ENCODE measurements at places on chromosomes 4 and X. TPM values are rescaled to one million over a fixed set of nuclear protein-coding genes. Genes with fewer than 3 reads are reported as not detected.
A peak's percentile ranks its signal among the peaks of the same experiment; 100 is the strongest.

- no peaks in the 10 kb centered on the region for H3K27me3 ChIP-seq
- H3K36me3 ChIP-seq = no peaks in the 10 kb centered on the region
- no peak overlapping the region for H3K4me3 ChIP-seq
- no peak for DNase-seq
- no peak overlapping the region for H3K27ac ChIP-seq
Measured at GRCh38 chr4:176919631-176920030, 126.9 kb upstream of the VEGFC start.

- no peaks in the 10 kb centered on the region for H3K36me3 ChIP-seq
- no peaks in the 10 kb centered on the region for H3K4me1 ChIP-seq
- no peak overlapping the region for H3K4me3 ChIP-seq
- DNase-seq = no peak
- no peaks in the 10 kb centered on the region for H3K27me3 ChIP-seq
Measured at GRCh38 chrX:87160435-87161010, 357.1 kb upstream of the KLHL4 start.

DNA sequence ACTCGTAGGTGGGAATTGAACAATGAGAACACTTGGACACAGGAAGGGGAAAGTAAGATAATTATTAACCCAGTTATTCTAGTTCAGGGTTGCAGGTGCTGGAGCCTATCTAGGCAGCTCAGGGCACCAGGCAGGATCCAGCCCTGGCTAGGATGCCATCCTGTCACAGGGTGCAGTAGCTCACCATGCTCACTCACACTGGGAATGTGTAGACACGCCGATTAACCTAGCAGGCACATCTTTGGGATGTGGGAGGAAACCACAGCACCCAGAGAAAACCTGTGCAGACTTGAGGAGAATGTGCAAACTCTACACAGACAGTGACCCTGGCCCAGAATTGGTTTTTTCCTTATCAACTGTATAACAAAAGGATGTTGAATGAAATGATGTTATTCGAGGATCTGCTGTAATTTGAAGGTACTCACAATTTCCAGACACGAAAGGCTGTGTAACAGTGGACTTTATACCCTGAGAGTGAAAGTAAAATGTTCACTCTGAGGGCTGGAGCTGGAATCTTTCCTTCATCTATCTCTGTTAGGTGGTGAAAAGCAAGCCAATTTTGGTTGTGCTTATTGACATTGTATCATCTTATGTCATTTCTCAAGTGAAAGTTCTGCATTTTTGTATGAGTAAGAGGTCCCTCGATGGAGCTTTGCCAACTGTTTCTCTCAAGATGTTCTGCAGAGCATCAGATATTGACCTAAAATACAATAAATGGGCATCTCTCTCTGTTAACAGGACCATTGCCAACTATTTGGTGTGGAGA lies 78.8 kb downstream of the PHEX start:
- H3K27ac ChIP-seq = no peak overlapping the region
- H3K36me3 ChIP-seq = no peaks in the 10 kb centered on the region
- H3K4me1 ChIP-seq = no peaks in the 10 kb centered on the region
- no peak overlapping the region for H3K4me3 ChIP-seq
- no peaks in the 10 kb centered on the region for H3K27me3 ChIP-seq

GRCh38 chrX:126557151-126557550 lies 4.5 kb upstream of the DCAF12L1 start:
- H3K4me3 ChIP-seq = no peak overlapping the region
- no peaks in the 10 kb centered on the region for H3K36me3 ChIP-seq
- DNase-seq = no peak

- no peak for DNase-seq
- H3K36me3 ChIP-seq = peaks cover 23% of the 10 kb centered on the region
- peaks cover 46% of the 10 kb centered on the region for H3K27me3 ChIP-seq
Measured at GRCh38 chr4:5709207-5709575, 832 bp upstream of the EVC2 start.

DNA sequence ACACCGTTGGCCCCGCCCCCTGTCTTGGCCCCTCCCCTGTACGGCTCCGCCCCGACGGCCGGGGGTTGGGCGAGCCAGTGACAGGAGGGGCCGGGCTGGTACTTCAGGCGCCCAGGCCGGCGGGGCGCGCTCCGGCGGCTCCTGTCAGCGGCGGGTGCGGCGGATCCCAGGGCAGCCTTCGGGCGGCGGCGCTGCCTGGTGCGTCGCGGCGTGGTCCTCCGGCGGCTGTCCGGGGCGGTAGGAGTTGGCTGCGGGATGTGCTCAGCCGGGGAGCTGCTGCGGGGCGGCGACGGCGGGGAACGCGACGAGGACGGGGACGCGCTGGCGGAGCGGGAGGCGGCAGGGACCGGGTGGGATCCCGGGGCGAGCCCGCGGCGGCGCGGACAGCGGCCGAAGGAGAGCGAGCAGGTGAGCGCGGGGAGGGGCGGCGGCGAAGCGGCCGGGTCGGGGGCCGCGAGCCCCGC lies at the start of gene FAM241A:
Gene FAM241A (plus strand): TSS at position 129 of the 464 bp plus-strand sequence. CDS start 127 bp downstream, at position 256.
- H3K36me3 ChIP-seq = no peaks in the 10 kb centered on the region
- H3K27ac ChIP-seq = peak within 1 kb of the TSS; percentile 99
- peak within 1 kb of the TSS; percentile 93 for H3K4me3 ChIP-seq
- no peaks in the 10 kb centered on the region for H3K27me3 ChIP-seq
- DNase-seq = peak; percentile 88

DNA sequence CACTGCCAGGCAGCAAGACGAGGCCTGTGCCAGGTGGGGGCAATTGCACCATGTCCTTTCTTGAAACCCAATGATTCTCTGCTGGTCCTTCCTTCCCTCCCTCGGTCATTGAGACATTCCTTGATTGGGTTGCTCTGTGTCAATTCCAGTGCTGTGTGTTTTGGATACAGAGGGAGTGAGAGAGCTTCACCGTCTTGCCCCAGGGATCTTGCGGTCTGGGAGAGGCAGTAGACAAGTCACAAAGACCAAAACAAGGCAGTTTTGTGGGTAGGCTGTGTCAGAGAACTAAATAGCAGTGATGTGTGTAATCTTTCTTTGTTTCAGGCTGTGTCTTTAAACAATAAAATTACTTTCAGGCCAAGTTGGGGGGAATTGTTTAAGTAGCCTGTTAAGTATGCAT lies 38.8 kb upstream of the TADA2B start:
- peaks cover 12% of the 10 kb centered on the region for H3K4me1 ChIP-seq
- no peak overlapping the region for H3K27ac ChIP-seq
- no peak for DNase-seq
- H3K4me3 ChIP-seq = no peak overlapping the region
- no peaks in the 10 kb centered on the region for H3K27me3 ChIP-seq

DNA sequence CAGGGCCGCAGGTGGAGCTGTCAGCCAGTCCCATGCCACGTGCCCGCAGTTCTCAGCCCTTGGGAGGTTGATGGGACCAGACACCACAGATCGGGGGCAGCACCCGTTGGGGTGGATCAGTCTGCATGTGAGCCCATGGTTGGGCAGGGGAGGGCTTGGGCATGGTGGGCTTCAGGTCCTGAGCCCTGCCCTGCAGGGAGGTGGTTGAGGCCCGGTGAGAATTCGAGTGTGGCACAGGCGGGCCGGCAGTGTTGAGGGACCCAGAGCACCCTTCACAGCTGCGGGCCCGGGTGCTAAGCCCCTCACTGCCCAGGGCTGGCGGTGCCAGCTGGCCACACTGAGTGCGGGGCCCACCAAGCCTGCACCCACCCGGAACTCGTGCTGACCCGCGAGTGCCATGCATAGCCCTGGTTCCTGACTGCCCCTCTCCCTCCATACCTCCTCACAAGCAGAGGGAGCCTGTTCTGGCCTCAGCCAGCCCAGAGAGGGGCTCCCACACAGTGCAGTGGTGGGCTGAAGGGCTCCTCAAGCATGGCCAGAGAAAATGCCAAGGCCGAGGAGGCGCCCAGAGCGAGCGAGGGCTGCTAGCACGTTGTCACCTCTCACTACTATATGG lies 696.1 kb downstream of the TGIF2LX start:
- no peak overlapping the region for H3K27ac ChIP-seq
- no peaks in the 10 kb centered on the region for H3K27me3 ChIP-seq
- H3K4me3 ChIP-seq = no peak overlapping the region
- no peaks in the 10 kb centered on the region for H3K4me1 ChIP-seq

- no peak for DNase-seq
- H3K4me3 ChIP-seq = no peak overlapping the region
- no peaks in the 10 kb centered on the region for H3K27me3 ChIP-seq
Measured at GRCh38 chr4:68963374-68963773, 11.8 kb upstream of the UGT2A3 start.

DNA sequence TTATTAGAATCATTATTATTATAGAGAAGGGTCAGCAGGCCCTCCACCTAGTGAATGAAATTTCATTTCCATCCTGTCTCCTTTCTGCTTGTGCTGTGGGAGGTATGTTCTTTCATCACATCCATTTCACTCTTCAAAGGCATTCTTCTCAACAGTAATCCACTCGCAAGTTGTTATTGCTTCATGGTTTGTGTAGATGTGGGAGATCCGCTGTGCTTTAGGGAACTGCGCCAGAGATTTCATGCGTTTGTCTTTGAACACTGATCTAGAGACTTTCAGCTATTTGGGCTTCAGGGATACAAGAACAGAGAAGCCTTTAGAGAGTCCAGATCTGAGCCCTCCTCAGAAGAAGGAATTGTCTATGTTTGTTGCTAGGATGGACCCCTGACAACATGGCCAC lies 53.5 kb upstream of the PUDP start:
- no peak overlapping the region for H3K27ac ChIP-seq
- H3K36me3 ChIP-seq = peaks cover 9% of the 10 kb centered on the region
- no peak for DNase-seq
- H3K27me3 ChIP-seq = no peaks in the 10 kb centered on the region
- peaks cover 12% of the 10 kb centered on the region for H3K4me1 ChIP-seq
- H3K4me3 ChIP-seq = no peak overlapping the region

- peaks cover 11% of the 10 kb centered on the region for H3K4me1 ChIP-seq
- no peaks in the 10 kb centered on the region for H3K36me3 ChIP-seq
- no peak overlapping the region for H3K4me3 ChIP-seq
- no peak for DNase-seq
- no peak overlapping the region for H3K27ac ChIP-seq
Measured at GRCh38 chr4:24656906-24657305, 72.6 kb upstream of the DHX15 start.

DNA sequence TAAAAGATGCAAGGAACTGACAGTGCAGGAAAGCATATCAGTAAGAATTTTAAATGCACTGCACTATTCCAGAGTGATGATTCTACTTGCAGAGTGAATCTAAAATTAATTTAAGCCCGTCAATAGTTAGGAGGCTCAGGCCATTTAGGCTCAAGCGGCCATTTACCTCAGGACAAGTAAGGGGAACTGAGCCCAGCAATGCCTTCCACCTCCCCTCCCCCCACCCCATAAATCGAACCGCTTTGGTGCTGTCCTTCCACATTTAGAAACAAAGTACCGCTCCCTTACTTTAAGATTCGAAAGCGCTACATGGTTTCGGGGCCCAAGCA lies 665 bp downstream of the RBM41 start:
- peaks cover 18% of the 10 kb centered on the region for H3K36me3 ChIP-seq
- H3K27me3 ChIP-seq = no peaks in the 10 kb centered on the region
- peak overlapping the region; percentile 18 for H3K27ac ChIP-seq
- H3K4me3 ChIP-seq = peak overlapping the region; percentile 98

DNA sequence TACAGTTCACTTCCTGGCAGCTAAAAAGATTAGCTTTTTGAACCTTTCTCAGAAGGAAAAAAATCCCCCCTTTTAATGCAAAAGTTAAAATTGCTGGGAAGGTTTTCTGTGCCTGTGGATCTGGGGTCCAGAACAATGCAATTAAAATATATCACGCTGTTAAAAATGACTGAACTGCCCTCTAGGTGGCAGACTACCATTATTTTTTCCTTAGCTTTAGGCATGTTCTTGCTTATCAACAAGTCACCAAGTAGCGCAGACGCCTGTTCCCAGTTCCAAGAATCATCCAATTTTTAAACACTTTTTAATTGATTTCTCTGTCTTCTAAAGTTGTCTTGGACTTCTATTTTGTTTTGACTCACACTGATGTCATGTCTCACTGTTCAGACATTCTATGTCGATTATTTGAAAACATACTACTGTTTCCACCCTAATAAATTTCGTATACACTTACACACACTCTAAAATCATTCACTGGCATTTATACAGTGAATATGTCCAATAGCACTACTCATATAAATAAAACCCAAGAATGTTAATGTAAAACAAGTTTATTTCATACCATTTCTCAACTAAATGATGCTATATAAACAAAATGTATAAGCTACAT lies 661.6 kb downstream of the RAPGEF2 start:
- H3K36me3 ChIP-seq = no peaks in the 10 kb centered on the region
- H3K4me3 ChIP-seq = no peak overlapping the region

GRCh38 chr4:58247792-58248191 lies 1137.6 kb upstream of the IGFBP7 start:
- no peak for DNase-seq
- no peaks in the 10 kb centered on the region for H3K4me1 ChIP-seq
- no peaks in the 10 kb centered on the region for H3K27me3 ChIP-seq
- no peak overlapping the region for H3K4me3 ChIP-seq
- H3K36me3 ChIP-seq = no peaks in the 10 kb centered on the region
- no peak overlapping the region for H3K27ac ChIP-seq

- H3K27me3 ChIP-seq = no peaks in the 10 kb centered on the region
- H3K4me1 ChIP-seq = no peaks in the 10 kb centered on the region
- no peaks in the 10 kb centered on the region for H3K36me3 ChIP-seq
- DNase-seq = no peak
Measured at GRCh38 chr4:142278171-142278570, 567.9 kb downstream of the INPP4B start.

DNA sequence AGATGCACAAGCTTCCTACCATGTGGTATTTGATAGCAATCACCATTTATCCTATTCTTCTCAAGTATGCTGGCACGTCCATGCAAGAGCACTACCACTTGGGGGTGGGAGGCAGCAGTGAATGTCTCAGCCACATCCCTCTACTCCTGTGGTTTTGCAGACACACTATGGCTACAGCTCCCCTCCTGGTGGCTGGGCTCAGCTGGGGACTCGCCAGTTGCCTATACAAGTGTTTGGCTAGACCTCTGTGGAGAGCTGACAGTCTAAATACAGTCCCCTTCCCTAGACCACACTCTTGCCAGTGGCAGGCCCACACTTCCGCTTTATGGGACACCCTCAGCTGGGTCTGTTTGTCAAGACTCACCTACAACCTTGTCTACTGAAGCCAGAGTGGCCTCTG lies 53.2 kb downstream of the ADGRA3 start:
- no peaks in the 10 kb centered on the region for H3K4me1 ChIP-seq
- H3K27me3 ChIP-seq = no peaks in the 10 kb centered on the region
- H3K27ac ChIP-seq = no peak overlapping the region
- no peak for DNase-seq
- H3K4me3 ChIP-seq = no peak overlapping the region
- no peaks in the 10 kb centered on the region for H3K36me3 ChIP-seq

DNA sequence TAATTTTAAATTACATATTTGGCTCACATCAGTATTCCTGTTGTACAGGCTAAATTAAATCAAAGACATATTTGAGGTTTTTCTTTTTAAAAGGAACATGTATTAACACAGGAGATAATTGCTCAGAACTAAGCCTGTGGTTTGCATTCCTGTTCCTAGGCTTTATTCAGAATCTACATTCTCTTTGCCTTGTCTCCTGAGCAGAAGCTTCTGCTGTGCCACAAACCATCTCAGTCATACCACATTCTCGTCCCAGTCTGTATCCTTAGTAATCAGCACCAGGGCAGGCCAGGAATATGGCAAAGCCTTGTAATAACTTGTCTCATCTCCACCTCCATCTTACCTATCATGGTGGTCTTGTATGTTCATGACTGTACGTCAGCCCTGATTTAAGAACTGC lies 162.8 kb downstream of the ARHGAP24 start:
- no peak overlapping the region for H3K4me3 ChIP-seq
- H3K4me1 ChIP-seq = peaks cover 59% of the 10 kb centered on the region
- peaks cover 42% of the 10 kb centered on the region for H3K36me3 ChIP-seq
- H3K27ac ChIP-seq = no peak overlapping the region
- DNase-seq = no peak
- H3K27me3 ChIP-seq = no peaks in the 10 kb centered on the region

The MND1 gene
- not detected for polyA plus RNA-seq

The CYP2U1 gene
- 15.7 TPM for polyA plus RNA-seq

The SPIN4 gene
- 1.5 TPM for polyA plus RNA-seq

The UGT8 gene
- 9.7 TPM for polyA plus RNA-seq

The SNCA gene
- 2.1 TPM for polyA plus RNA-seq

The BRS3 gene
- not detected for polyA plus RNA-seq

The CENPVL2 gene
- polyA plus RNA-seq = not detected

The PAGE2B gene
- polyA plus RNA-seq = not detected

The EDA2R gene
- polyA plus RNA-seq = not detected
